ENCODE measurements at places on chromosomes 2 and 18.

DNA sequence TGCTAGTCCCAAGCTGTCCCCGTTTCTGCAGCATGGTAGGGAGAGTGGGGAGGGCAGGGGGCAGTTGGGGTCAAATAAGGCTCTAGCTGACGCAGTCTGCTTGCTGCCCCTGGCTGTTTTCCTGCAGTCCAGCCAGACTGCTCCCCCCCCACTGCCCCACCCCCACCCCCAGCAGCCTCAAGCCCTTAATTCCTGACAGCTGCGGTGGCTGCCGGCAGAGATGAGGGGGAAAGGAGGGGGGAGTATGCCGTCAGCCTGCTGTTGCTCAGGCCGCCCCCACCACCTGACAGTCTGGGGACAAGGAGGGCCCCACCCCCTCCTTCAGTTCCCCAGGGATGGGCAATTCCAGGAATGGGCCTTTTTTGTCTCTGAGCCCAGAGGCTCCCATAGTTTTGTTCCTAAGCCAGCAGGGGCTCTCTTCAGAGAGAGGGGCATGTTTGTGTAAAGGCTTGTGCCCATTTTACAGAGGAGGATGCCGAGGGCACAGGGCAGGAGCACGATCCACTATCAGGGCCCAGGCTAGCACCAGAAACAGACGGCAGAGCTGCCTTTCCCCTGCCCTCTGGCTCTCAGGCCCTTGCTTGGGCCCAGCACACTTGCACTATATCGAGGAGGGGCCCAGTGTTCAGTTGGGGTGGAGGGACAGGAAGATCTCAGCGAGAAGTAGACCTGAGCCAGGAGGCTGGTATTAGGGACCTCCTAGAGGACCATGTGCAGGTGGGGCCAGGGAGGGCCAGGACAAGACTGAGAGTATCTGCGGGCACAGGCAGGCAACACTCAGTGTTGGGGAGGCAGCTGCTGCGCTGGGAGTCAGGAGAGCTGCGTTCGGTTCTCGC lies 1.5 kb upstream of the WNT10A start:
- DNase-seq: no peak

GRCh38 chr2:64211276-64211921 lies 67.2 kb upstream of the PELI1 start:
- no peak for DNase-seq

- no peak for DNase-seq
These were observed 5.7 kb downstream of the DSEL start for GRCh38 chr18:67510831-67511230.

DNA sequence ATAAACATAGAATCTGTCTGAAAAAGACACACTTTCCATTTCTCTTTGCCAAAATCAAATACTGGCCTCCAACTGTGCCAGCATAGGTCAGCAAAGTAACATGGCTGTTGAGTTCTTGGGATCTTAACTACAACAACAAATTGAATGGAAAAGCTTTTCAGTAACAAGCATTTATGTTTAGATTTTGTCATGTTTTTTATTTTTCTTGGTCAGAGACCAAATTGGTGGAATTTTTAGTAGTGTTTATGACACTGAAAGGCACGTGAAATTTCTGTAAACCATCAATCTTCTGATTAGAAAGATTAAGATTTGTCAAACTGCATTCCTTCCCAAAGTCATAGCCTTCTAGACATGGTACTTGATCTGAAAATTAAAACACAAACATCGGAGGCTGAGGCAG lies 77.6 kb downstream of the PDE1A start:
- DNase-seq: no peak

DNA sequence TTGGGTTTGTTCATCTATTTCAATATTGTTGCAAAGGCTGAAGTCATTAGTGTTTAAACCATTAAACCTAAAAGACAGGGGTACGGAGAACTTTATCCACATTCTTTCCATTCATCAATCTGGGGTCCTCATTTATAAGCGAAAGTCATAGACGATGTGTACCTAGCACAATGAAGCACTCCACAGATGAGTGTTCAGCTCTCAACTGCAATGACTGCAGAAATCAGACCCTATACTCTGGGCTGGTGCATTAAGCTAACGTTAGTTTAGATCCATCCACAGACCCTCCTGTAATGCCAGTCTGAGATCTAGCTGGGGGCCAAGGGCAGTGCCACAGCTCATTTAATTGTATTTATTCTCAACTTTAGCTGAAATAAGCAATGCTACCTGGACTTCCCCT lies 155.2 kb downstream of the AFF3 start:
- no peak for DNase-seq

- DNase-seq: no peak
These were observed 53.2 kb downstream of the FEZ2 start for GRCh38 chr2:36544638-36545338.

- DNase-seq: no peak
These were observed 79.1 kb upstream of the PMAIP1 start for GRCh38 chr18:59820663-59821062.

- DNase-seq: no peak
These were observed 18.2 kb upstream of the ACSL3 start for GRCh38 chr2:222842491-222843174.

DNA sequence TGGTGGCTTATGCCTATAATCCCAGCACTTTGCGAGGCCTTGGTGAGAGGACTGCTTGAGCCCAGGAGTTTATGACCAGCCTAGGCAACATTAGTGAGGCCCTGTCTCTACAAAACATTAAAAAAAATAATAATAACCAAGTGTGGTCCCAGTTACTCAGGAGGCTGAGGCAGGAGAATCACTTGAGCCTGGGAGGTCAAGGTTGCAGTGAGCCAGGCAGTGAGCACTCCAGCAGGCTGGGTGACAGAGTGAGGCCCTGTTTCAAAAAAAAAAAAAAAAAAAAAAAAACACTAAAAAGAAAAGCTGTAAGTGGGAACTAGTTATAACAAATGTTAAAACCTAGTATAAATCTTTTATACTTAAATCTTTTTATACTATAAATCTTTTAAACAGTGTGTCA lies 146.2 kb upstream of the ITGA4 start:
- no peak for DNase-seq

- DNase-seq: no peak
These were observed 29.6 kb upstream of the ENOSF1 start for GRCh38 chr18:741931-742512.

DNA sequence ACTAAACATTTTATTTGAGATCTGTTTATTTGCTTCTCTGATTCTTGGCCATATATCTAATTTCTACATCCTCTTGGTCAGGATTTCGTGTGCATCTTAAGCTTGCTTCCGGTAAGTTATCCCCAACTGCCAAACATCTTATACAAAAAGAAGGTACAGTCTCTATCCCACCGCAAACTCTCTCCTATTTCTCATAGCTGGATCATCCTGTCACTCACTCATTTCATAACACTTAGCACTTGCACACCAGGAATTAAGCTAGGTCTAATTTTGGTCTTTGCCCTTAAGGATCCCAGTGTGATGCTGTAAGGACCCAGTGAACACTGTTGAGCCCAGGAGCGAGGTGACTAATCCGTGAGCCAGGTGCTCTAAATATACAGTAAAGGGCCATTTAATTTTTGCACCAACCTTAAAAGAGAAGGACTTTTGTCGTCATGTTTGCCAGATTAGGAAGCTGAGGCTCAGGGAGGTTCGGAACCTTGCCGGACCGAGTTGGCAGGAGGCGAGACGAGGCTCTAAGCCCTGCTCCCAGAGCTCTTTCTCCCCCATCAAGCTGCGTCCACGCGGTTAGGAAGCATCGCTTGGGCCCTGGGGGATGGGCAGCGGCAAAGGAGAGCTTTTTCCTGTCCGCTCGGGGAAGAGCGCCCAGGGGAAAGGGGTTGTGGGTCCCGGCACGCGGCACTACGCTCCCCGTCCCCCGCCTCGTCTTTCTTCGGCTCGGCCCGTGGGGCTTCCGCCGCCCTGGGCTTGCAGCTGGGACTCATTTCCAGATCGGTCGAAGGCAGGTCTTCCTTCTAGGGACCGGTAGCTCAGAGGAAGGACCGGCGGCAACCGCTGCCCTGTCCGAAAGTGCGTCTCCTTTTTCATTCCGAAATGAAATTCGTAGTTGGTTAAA lies 4.1 kb upstream of the ITPRIPL1 start:
- DNase-seq: no peak

DNA sequence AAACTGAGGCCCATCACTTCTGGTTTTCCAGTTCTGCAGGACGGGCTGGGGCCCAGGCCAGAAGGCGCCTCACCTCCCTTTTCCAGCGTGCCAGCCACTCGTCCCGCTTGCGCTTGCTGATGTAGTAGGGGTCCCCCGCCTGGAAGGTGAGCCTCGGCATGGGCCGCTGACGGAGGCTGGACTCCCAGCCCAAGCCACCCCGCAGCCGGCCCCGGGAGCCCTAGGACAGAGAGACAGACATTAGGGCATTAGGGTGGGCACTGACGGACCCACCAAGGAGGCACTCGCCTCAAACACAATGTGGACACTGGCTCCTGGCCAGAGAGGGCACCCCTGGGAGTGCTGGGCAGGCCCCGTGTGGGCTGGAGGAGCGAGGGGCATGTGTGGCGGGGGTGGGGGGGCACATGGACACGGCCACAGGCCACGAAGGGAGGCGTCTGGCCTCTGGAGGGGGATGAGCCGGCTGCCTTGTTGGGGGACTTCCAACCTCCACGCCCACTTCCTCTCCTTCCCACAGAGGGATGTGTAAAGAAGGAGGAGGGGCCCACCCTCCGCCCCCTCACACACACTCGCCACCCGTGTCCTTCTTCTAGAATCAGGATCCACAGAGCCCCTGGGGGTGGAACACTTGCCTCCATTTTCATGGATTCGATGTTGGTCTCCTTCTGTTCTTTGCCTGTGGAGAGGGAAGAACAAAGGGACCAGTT lies 66.7 kb downstream of the DNMT3A start:
- DNase-seq: no peak

DNA sequence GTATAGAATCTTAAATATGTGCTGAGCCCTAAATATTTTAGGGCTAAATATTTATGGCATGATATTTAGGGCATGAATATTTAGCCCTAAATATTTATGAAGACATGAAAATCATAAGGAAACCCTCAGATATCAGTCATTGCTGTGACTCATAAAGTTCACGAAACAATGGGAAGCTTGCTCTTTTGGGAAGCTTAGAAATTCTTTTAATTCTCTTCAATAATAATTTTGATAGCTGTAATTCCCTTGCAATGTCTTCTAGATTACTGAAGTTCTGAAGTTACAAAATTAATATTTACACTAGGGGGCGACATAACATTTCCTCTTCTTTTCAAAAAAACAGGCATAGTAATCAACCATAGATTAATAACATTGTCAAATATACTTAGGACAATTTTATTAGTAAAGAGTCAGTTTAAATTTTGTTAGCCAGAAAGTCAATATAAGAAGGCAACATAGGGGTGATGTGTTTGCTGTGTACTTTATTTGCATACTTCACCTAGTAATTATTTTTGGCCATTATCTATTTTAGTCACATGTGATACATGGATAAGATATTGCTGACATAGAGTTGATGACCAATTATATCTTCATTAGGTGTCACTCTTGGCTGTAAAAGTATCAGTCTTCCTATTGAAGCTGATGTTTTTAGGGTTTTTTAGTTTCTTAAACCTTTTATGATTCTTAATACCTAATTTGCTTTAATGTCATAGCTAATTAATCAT lies 13.2 kb downstream of the ZNF804A start:
- no peak for DNase-seq

GRCh38 chr2:127407091-127407490 lies 11.1 kb upstream of the PROC start:
- no peak for DNase-seq

DNA sequence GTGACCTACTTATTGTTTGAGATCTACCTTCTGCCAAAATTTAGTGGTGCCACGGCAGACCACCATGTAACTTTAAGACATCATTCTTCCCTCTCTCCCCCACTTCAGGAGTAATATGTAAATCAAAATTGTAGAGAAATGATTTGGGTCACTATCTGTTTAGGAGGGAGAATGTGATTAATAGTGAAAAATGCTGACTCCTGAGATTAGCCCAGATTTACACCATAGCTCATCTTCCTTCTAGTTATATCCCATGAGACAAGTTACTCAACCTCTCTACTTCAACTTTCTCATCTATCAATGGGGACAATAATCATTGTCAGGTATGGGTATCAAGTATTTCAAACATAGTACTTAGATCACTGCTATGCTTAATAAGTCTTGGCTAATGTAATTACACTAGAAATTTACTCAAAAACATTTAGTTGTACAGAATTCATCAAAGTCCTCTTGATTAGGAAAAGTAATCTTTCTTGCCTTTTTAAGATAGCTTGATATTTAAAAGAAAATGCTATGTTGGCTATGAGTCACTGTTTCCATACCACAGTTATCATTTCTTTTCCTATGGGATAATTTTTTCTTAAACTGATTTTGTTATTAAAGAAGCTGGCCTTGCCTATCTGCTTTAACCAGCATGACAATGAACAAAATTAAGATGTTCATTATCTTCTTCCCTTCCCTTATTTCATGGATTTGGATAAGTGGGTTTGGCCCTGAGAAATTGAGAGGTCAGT lies 1038.9 kb upstream of the ZEB2 start:
- DNase-seq: no peak

DNA sequence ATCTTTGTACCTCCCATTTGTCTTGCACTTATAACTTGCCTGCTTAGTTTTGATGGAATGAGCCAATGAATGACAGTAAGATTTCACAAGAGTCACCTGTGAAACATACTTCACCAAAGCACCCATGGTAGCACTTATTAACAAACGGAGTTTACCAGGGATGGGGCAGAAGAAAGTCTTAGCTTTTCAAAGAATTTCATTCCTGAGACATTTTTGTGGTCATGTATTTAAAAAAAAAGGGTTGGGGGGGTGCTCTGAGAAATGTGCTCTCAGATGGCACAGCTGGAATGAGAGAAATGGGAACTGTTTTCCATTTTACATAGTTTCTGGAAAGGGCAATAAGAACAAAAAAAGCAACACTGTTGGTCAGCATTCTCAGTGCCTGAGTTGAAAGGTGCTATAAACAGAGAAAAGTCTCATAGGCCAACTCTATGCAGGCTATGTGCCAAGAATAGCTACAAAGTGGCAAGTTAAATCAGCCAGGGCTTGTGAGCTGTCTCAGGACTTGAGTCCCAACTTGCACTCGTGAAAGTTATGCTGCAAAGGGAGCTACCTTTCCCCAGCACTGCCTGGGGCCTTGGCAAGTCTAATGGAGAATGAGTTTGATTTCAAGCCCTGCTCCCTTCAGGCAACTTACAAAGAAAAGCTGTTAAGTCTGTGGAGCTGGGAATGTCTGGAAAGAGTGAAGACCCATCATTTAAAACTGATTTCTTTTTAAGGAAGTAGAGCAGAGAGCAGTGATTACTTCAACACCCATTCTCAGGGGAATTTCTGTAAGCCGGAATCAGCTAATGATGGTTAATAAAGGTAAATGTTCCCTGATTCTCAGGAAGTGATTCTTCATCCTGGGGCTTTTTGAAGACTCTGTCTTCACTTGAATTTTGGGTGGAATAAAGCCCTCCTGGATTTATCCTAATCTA lies 170.6 kb downstream of the SLC8A1 start:
- DNase-seq: no peak

DNA sequence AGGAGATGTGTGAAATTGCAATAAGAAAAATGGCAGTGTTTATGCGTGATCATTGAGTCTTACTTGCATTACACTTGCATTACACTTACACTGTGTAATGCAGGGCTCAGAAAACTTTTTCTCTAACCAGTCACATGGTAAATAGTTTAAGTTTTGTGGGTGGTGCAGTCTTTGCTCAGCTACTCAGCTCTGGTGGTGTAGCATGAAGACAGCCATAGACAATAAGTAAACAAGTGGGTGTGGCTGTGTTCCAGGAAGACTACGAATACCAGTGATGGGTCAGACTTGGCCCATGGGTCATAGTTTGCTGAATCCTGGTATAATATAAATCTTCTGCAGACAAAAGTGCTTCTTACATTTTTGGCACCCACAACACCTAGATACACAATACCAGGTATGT lies 115.6 kb upstream of the CYP1B1 start:
- DNase-seq: no peak

Data from activated T-helper 1 cell treated with Interleukin-2 at 50 U/mL for 16 hours (primary cell).